ENCODE measurements at places on chromosomes 5 and 9.

GRCh38 chr9:135385793-135386192, 93.8 kb upstream of the PPP1R26 start:
- no peaks in the 10 kb centered on the region for H3K36me3 ChIP-seq
- no peaks in the 10 kb centered on the region for H3K27me3 ChIP-seq
- H3K27ac ChIP-seq: no peak overlapping the region
- no peak for DNase-seq
- no peak overlapping the region for H3K4me3 ChIP-seq

DNA sequence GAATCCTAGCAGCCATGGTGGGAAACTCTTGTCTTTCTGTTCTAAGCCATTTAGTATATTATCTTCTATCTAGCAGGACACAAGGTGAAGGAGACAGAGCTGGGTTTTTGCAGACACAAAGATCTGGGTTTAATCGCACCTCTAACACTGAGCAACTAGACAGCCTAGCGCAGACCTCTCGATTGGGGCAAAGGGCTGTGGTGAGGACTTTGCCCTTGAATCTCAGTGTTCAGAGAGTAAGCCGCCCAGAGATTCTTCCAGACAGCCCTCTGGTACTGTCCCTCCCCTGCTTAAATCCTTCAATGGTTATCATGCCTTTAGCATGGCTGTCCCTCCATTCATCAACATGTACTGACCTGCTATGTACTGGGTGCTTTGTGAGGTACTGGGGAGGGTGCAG, 128.1 kb downstream of the CRB2 start:
- no peaks in the 10 kb centered on the region for H3K4me1 ChIP-seq
- H3K27ac ChIP-seq: no peak overlapping the region
- peaks cover 4% of the 10 kb centered on the region for H3K36me3 ChIP-seq
- H3K4me3 ChIP-seq: no peak overlapping the region
- H3K27me3 ChIP-seq: no peaks in the 10 kb centered on the region

DNA sequence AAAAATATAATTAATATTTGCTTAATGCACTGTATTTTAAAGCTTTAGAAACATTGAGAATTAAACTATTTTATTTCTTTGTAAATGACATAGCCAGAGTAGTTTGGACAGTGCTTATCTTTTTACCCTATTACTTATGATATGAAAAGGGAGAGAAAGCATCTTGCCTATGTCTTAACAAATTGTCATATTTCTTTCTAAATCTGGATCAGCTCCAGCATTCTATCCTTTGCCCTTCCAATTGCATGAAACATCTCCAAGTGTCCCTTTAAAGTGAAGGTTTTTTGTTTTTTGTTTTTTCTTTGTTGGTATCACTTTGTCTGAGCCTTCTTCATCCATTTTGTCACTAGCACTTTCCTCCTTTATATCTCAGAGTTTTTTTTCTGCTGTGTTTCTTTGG, 511.6 kb upstream of the FAM174A start:
- H3K4me3 ChIP-seq: no peak overlapping the region
- no peak for DNase-seq
- no peaks in the 10 kb centered on the region for H3K36me3 ChIP-seq
- H3K27ac ChIP-seq: no peak overlapping the region

- H3K4me3 ChIP-seq: no peak overlapping the region
- H3K4me1 ChIP-seq: no peaks in the 10 kb centered on the region
- DNase-seq: no peak
- no peaks in the 10 kb centered on the region for H3K36me3 ChIP-seq
- no peaks in the 10 kb centered on the region for H3K27me3 ChIP-seq
- no peak overlapping the region for H3K27ac ChIP-seq
Observed at GRCh38 chr5:72653586-72653985, 146.4 kb upstream of the ZNF366 start.

DNA sequence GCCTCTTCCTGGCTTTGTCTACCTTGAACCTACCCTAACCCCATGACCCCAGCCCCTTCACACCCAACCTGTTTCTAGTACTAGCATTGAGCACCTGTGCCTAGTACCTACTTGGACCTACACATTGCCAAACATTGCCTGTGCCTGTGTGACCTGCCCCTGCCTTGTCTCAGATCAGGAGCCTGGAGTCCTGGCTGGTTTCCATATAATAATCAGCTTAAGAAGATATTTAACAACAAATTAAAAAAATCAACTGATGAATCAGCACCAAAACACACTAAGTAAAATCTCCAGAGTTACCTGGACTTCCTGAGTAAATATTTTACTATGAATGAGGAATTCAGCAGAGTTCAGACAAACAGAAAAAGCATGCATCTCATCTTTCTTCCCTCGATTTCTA, 17.7 kb downstream of the LPAR1 start:
- no peak overlapping the region for H3K4me3 ChIP-seq
- H3K27me3 ChIP-seq: no peaks in the 10 kb centered on the region
- H3K27ac ChIP-seq: no peak overlapping the region
- peaks cover 28% of the 10 kb centered on the region for H3K4me1 ChIP-seq
- no peaks in the 10 kb centered on the region for H3K36me3 ChIP-seq

DNA sequence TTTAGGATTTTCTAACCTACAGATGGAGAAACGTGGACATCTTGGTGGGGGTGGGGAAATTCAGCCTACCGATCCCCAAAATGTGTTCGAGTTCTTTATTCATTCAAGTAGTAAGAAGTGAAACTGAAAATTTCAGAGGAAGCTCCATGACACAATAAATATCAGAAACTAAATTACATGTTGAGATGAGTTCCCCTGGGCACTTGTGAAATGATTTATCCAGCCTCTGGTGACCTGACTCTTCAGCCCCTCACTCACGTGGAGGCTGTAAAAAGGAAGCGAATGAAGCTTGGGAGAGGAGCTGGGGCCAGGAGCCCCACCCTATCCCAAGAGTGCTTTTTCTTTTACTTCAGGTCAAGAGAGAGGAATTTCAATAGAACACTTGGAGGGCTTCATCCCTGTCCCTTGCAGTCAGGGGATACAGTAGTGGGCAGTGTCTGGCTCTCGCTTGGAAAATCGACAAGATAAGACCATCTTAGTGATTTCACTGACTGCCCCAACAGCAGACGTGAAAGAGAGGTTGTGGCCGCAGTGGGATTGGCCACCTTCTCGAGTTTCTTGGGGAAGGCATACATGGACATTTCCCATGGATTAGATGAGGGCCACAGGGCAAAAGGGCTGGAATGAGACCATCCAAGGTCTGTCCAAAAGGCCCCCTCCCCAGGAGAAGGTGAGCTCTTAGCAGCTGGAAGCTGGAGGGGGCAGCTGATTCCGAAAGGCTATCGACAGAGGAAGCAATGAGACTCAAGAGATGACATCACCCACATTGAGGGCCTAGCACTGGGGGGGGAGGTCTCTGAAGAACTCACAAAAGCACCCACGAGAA, 76.8 kb upstream of the SH3PXD2B start:
- no peak overlapping the region for H3K27ac ChIP-seq
- peaks cover 14% of the 10 kb centered on the region for H3K4me1 ChIP-seq
- H3K27me3 ChIP-seq: no peaks in the 10 kb centered on the region

- DNase-seq: no peak
- no peaks in the 10 kb centered on the region for H3K36me3 ChIP-seq
- H3K4me3 ChIP-seq: no peak overlapping the region
- H3K27me3 ChIP-seq: peaks cover 12% of the 10 kb centered on the region
Observed at GRCh38 chr5:36741128-36741527, 134.7 kb downstream of the SLC1A3 start.

DNA sequence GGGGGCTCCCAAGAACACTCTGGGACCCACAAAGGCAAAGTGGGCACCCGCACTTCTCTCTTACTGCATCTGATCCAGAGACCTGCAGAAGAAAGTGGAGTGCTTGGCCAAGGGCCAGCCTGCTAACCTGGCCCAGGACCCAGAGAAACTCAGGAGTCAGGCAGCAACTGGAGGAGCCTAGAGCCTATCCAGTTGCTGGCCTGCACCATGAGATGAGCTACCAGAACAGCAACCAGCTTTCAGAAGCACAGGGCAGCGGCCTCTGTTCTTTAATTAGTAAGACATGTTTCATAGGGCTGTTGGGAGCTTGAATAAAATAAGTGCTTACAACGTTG, 298.3 kb downstream of the GADD45G start:
- H3K27ac ChIP-seq: no peak overlapping the region
- DNase-seq: no peak
- no peaks in the 10 kb centered on the region for H3K4me1 ChIP-seq

DNA sequence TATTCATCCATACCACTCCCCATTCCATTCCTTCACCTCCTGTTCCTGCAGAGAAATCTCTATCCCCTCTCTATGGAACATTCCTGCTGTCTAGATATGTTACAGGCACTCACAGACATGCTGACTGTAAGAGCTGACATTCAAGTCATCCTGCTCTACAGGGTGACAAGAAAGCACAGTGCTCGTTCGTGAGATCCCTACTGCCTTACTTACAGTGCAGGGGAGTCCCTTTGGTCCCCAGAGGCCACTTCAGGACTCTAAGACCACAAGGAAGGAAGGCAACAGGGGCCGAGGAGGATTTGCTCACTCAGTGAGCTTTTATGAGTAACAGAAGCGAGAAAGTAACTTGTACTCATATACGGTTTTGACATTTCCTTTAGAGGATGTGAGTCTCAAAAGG, 110.5 kb downstream of the GAS1 start:
- no peaks in the 10 kb centered on the region for H3K27me3 ChIP-seq
- no peak for DNase-seq
- no peak overlapping the region for H3K27ac ChIP-seq
- no peak overlapping the region for H3K4me3 ChIP-seq
- H3K36me3 ChIP-seq: no peaks in the 10 kb centered on the region

- peaks cover 68% of the 10 kb centered on the region for H3K4me1 ChIP-seq
- H3K4me3 ChIP-seq: peak overlapping the region; percentile 30
- H3K36me3 ChIP-seq: peaks cover 31% of the 10 kb centered on the region
- H3K27me3 ChIP-seq: no peaks in the 10 kb centered on the region
- peak; percentile 45 for DNase-seq
Observed at GRCh38 chr5:138370537-138370936, 18.1 kb downstream of the KDM3B start.

DNA sequence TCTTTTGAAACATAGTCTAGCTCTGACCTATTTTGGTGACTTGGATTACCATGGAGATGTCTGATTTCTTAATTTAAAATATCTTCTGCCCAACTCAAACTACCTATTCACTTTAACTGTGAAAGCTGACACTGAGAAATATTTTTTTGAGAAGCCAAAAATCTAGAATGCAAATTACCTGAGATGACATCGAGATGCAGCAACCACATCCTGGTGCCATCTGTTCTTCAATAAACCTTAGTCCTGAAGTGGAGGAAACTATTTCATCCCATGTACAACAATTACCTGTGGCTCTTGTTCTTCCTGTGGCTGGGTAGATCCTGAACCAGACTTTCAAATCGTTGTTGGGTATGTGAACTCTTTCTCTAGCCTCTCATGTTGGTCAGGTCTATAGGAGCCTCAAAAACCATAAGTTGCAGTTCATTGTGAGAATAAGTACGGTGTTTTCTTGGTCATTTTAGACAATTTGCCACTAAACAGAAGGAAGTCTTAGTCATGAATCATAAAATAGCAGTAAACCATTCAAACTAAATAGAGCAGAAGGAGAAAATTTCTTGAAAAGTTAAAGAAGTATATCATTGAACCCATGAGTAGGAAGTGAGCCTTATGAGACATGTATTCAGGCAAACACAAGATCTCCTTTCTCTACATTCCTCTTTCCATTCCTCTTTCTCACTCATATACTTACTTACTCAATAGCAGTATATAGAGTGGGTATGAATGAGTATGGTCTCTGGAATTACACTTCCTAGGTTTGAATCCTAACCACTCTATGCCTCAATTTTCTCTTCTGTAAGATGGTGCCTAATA, 176.0 kb downstream of the HMHB1 start:
- H3K4me3 ChIP-seq: no peak overlapping the region
- no peak for DNase-seq
- no peaks in the 10 kb centered on the region for H3K36me3 ChIP-seq
- no peak overlapping the region for H3K27ac ChIP-seq
- H3K4me1 ChIP-seq: no peaks in the 10 kb centered on the region

- no peaks in the 10 kb centered on the region for H3K27me3 ChIP-seq
- no peaks in the 10 kb centered on the region for H3K4me1 ChIP-seq
- no peaks in the 10 kb centered on the region for H3K36me3 ChIP-seq
- H3K27ac ChIP-seq: no peak overlapping the region
- H3K4me3 ChIP-seq: no peak overlapping the region
Observed at GRCh38 chr5:130282049-130282448, 377.8 kb downstream of the CHSY3 start.

GRCh38 chr9:70602321-70603019, 188.0 kb upstream of the KLF9 start:
- no peak overlapping the region for H3K4me3 ChIP-seq
- H3K36me3 ChIP-seq: no peaks in the 10 kb centered on the region
- peak; percentile 51 for DNase-seq
- H3K27ac ChIP-seq: no peak overlapping the region
- peaks cover 3% of the 10 kb centered on the region for H3K4me1 ChIP-seq

Measured in CD14-positive monocyte (primary cell).